ENCODE measurements at places on chromosomes 4 and X.

DNA sequence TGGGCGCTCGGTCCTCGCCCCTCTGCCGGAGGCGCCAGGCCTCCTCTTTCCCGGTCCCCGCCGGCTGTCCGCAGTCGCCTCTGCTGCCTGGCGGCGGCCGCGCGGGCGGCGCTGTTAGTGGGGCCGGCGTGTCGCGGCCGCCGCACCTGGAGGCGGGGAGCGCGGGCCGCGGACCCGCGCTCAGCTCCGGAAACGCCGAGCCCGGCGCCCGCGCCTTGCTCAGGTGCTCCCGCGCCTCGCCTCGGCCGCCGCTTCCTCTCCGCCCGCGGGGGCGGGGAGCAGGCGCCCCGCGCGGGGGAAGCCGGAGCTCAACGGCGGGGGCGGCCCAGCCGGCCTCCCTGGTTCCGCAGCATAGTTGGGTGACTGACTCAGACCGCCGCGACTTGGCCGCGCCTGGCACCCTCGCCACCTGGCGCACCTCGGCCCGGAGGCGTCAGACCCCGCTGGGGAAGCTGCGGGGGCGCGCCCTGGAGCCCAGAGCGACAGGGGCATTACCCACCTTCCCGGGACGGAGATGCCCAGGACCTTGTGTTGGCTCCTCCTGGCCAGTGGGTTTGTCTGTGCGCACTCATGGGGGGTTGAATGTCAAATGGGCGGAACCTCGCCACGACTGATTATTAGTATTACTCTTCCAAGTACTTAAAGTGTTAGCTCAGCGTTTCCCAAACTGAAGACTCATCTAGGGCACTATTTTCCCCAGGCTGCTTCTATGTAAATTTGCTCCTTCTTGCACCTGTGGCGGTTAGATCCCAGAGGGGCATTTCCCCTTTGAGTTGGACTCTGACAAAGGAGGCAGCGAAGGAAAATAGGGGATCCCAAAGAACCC, at the start of gene ARAP2:
TSS of gene ARAP2 (minus strand) at position 258 of the 826 bp plus-strand sequence. CDS start 15,028 bp downstream, outside the sequence.
- DNase-seq, result peak; percentile 79

DNA sequence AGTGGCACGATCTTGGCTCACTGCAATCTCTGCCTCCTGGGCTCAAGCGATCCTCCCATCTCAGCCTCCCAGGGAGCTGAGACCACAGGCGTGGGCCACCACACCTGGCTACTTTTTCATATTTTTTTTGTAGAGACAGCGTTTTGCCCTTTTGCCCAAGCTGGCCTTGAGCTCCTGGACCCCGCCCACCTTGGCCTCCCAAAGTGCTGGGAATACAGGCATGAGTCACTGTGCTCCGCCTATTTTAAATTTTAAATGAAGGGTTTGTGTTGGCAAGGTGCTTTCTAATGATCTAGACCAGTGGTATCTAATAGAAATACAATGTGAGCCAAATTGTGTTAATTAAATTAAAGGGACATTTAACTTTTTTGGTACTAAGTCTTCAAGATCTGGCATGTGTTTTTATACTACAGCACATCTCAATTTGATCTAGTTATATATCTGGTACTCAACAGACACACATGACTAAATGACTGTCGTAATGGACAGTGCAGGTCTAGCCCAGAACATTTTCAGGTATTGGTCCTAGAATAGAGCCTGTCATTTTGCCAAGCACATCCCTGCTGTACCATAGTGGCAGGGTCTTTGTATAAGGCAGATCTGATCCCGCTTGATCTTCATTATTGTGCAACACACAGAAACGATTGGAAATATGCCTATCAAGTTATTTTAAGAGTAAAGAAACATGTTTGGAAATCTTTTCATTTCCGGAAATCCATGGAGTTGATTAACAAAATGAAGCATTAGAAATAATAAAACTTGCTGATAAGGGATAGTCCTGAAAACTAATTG, 7.3 kb downstream of the PGK1 start:
- DNase-seq, result no peak

- DNase-seq, result no peak
These were observed 2.4 kb downstream of the PCDH7 start for GRCh38 chr4:30722359-30723200.

DNA sequence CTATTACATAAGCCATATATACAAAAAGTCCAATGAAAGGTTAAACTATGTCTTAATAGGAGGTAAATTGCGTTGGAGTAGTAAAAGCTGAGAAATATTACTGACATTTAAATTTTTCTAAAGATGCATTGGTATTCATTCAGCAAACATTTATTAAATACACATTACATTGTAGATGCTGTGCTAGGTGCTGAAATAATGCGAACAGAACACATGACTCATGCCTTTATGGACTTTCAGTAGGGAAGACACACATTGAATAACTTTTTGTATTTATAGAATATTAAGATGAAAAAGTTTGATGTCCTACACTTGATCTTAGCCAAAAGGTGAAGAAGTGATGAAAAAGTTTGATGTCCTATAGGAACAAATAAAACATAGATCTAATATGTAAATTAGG, 871.1 kb upstream of the SLIT2 start:
- no peak for DNase-seq

DNA sequence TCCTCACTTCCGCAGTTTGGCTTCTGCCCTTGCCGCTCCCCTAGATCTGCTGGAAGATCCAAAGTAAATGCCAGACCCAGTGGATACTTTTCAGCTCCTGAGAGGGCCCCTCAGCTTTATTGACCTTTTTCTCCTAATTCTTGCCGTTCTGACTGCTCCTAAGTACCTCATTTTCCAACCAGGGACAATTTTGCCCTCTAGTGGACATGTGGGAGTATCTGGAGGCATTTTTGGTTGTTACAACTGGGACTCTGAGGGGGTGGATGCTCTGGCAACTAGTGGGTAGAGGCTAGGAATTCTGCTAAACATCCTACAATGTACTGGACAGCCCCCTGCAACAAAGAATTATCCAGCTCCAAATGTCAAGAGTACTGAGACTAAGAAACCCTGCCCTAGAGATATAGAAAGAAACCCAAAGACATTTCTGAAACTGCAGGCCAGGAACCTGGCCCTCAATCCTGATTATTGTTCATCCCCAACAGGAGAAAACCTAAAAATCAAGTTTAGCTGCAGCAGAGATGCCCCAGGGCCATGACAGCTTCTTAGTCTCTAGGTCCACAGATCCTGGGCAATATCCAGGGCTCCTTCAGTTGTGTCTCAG, 3.4 kb downstream of the TEX13B start:
- DNase-seq, result peak; percentile 1

DNA sequence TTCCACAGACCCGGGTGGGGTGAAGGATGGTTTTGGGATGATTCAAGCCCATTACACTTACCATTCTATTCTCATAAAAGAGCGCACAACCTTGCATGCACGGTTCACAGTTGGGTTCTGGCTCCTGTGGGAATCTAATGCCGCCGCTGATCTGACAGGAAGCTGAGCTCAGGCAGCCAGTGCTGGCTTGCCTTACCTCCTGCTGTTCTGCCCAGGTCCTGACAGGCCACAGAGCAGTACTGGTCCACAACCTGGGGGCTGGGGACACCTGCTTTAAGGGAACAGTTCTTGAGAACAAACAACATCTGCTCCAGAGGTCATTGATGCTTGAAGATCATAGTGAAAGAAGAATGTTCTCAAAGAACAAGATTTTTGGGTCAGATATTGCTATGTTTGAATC, 8.0 kb upstream of the HS3ST1 start:
- DNase-seq, result no peak

DNA sequence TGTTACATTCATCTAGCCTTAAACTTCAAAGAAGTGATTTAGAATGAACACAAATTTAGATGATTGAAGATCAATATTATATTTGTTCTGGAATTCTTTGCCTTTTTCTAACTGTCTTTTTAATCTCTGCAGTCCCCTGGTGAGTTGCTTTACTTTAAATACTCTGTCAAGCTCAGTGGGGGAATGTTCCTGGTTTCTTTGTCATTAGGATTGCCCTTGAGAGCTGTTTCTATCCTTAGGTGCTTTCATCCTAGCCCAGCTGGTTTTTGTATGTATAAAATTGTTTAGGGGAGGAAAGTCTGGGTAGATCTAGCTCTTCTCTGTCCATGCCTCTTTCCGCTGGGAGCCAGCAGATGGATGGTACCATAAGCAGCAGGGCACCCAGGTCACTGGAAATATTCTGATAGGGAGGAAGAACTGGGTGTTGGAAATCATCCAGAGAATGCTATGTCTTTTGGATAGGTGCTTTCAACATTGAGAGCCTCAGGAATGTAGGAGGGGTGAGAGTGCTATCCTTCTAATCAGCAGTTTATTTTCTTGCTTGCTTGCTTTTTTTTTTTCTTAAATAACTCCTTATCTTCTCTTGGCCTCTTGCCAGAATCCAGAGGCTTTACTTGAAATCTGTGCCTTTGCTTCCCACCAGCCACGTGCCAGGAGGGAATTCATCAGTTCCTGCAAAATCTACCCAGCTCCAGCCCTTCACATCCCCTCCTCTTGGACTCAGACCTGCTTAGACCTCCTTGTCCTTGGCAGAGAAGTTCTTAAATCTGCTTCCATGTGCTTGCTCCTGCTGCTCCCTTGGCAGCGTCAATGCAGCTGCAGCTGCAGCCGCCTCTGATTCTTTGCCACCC, 215.3 kb upstream of the ANXA3 start:
- no peak for DNase-seq

DNA sequence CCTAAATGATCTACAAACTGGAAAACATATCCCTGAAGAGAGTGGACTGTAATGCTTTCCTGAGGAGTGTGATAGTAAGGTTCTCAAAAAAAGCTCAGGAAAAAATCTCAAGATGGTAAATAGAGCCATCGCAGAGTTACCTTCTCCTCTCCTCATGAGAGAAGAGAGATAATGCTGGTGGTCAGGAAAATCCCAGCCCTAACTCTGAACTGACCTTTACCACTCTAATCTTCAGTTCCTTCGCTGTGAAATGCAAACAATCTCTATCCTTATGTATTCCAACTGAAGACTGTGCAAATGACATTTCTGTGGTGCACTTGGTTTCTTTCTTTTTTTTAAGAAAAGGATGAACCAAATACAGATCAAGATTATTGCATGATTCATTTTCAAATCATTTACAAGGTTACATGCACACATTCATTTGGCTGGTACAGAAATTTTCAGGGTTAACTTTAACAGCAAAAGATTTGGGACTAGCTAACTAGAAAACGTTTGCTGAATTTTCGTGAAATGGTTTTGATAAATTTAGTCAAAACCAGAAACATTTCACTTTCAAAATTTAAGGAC, 8.3 kb downstream of the PPM1K start:
- DNase-seq, result no peak

GRCh38 chr4:64520421-64520820, 111.2 kb upstream of the TECRL start:
- DNase-seq, result no peak

GRCh38 chr4:106277140-106277675, 38.8 kb downstream of the TBCK start:
- DNase-seq, result no peak

- no peak for DNase-seq
These were observed 532.8 kb downstream of the FAT4 start for GRCh38 chr4:125847518-125847917.

GRCh38 chr4:101252721-101253120, 94.6 kb downstream of the PPP3CA start:
- DNase-seq, result no peak

DNA sequence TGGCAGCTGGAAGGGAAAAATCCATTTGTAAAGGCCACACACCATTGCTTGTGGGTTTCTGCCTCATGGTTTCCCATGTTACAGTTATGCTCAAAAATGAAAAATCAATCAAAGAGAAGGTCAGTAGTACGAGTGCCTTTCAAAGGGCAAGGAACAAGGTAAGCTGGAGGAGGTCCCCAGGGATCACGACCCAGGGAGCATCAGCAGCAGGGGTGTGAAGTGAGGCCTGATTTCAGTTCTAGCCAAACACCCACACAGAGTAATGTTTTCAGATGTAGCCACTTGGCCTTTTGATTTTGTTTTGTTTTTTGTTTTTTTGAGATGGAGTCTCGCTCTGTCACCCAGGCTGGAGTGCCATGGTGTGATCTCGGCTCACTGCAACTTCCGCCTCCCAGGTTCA, 69.4 kb upstream of the AFAP1 start:
- no peak for DNase-seq

DNA sequence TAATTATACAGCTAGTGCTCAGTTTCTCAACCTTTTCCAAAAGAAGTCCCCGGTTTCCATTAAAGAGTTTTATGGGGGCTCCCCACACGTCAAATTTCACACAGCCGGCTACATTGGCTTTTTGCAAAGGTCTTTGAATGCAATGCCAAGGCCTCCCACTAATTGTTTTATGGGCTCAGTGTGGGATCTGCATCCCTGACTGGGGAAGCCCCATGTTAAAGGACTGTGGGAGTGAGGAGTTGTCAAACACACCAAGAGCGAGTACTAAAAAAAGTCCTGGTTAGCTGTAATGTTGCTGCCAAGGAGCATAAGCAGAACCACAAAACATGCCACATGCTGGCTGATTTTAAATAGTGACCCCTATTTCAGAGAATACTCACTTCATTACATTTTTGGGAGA, 162.6 kb downstream of the BMPR1B start:
- no peak for DNase-seq

GRCh38 chrX:143726296-143726695, 5.7 kb upstream of the SPANXN2 start:
- no peak for DNase-seq

DNA sequence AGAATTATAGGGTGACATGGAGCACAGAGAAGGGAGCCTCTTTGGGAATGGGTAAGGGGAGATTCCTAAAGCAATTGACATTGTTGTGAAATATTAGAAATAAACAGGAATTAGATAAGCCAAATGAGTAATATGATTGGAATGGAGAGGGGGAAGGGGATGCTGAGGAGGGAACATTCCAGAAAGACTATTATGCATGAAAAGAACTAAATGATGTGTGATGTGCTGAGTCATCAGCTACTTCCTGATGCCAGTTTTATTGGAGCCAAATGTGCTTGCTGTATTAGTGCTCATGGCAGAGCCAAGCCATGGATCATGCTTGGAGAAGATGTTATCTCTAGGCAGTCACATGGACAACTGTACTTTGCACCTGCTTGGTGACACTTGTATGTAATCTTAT, 189.0 kb upstream of the HCCS start:
- DNase-seq, result no peak

DNA sequence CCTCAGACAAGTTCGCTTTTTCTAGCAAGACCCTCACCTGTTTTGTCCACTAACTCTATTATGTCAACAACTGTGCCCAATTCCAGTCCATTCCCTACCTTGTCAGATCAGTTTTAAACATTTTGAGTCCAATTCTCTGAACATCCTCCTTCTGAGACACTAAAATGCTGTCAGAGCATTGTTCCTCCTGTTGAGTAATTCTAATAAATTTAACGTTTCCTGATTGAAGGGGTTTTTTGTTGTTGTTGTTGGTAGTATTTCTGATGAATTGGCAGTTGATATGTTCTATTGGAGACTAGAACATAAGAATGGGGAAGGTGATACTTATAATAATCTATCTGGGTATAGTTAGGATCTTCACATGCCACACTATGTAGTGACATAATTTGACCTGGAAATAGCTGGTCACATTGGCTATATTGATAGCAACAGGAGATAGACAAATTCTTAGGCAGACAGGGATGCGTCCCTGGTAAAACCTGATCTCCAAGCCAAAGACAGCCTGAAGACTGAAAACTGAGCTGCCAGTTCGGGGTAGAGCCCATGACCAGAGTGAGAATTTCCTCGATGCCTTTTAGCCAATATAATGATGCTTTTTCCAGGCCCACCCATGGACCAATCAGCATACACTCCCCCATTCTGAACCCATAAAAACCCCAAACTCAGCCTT, 12.4 kb upstream of the CXCL2 start:
- no peak for DNase-seq

Data from CD4-positive, alpha-beta T cell treated with Interleukin-17A for 1 hour (primary cell).